ENCODE measurements at places on chromosomes 2 and 18.

DNA sequence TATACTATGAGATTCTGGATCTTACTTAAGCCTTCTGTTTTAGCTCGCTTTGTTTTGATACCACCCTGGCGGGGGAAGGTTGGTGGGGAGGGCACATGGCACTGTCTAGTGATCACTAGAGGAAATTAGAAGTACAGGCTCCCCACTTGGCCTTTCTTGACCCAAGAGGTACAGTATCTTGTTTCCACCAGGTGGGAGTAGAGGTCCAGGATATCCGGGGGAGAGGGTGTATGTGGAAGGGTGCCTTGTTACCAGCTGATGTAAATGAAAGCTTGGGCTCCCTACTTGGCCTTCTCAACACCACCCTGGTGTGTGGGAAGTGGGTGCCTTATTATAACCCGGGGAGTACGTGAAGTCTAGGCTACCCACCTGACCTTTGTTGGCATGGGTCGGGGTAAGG, 7.5 kb downstream of the GALNT1 start:
- no peak for DNase-seq

GRCh38 chr2:176652300-176653182, 383.3 kb downstream of the MTX2 start:
- DNase-seq, result no peak

DNA sequence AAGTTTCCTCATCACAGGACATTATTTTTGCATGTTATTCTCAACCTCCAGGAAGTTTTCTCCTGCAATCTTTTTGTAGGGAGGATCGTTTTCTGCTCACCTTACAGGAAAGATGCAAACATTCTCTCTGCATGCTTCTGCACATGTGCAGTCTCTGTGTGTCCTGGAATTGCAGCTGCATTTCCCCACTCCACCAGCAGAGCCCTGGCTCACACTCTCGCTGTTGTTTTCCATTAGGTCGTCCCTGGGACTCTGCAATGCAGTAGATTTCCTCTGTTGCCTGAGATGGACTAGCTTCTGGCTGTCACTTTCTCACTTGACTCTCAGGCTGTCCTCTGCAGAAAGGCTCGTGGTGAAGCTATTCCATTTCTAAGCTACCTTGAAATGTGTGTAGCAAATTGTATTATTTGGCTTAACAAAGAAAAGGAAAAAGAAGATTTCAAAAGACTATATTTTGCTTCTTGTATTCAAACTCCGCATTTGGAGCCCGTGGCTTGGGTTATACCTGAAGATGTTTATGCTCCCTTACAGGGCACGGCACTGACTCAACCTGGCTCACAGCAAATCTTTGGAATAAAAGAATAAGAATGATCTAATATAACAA, 346.7 kb downstream of the RAD51AP2 start:
- no peak for DNase-seq

- no peak for DNase-seq
These were observed 24.4 kb downstream of the ZNF407 start for GRCh38 chr18:74622072-74622471.
